Astrocyte (in vitro differentiated cells and primary cell): ENCODE measurements at places on chromosomes 1 and 21. TPM values are rescaled to one million over a fixed set of nuclear protein-coding genes. Genes with fewer than 3 reads are reported as not detected.

Gene CREG1
- total RNA-seq: 34.6 and 36.0 TPM in 2 replicates

Gene DOCK7
- 68.7 and 71.2 TPM in 2 replicates for total RNA-seq

Gene WDR64
- not detected in 2 replicates for total RNA-seq

Gene KRTAP21-3
- total RNA-seq: not detected in 2 replicates

Gene CD1E
- total RNA-seq: not detected in 2 replicates

Gene ATP1A4
- not detected in 2 replicates for total RNA-seq

Gene THEM5
- total RNA-seq: not detected in 2 replicates

Gene IFT25
- total RNA-seq: 25.7 and 29.4 TPM in 2 replicates

Gene TENT5C
- 0.70 and 0.77 TPM in 2 replicates for total RNA-seq

Gene ZMYM4
- total RNA-seq: 57.6 and 65.5 TPM in 2 replicates

DNA sequence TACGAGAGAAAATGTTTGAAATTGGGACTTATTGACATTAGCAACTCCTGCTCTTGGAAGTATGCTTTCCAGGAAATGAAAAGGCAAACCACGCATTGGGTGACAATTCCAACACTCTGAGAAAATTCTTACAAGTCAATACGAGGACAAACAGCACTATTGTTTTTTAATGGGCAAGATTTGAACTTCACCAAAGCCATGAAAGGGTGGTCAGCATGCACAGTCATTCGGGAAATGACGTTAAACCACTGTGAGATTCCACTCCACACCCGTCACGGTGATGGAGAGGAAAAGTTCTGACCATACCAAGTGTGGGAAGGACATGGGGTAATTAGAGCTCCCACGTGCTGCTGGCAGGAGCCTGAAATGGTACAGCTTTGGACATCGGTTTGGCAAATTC lies 12.2 kb upstream of the PRXL2B start:
- H3K36me3 ChIP-seq: no peaks in the 10 kb centered on the region
- H3K4me3 ChIP-seq: no peak overlapping the region
- no peak for DNase-seq
- H3K27ac ChIP-seq: no peak overlapping the region
- H3K4me1 ChIP-seq: peaks cover 3% of the 10 kb centered on the region

- no peak for DNase-seq
- no peak overlapping the region for H3K4me3 ChIP-seq
- peaks cover 5% of the 10 kb centered on the region for H3K4me1 ChIP-seq
- no peak overlapping the region for H3K27ac ChIP-seq
- no peaks in the 10 kb centered on the region for H3K27me3 ChIP-seq
Measured at GRCh38 chr1:205001162-205001561, 41.9 kb upstream of the CNTN2 start.

- no peaks in the 10 kb centered on the region for H3K27me3 ChIP-seq
- H3K4me1 ChIP-seq: peaks cover 7% of the 10 kb centered on the region
- peaks cover 2% of the 10 kb centered on the region for H3K36me3 ChIP-seq
- H3K4me3 ChIP-seq: no peak overlapping the region
- no peak overlapping the region for H3K27ac ChIP-seq
Measured at GRCh38 chr1:28392027-28392652, 22.6 kb downstream of the PHACTR4 start.

DNA sequence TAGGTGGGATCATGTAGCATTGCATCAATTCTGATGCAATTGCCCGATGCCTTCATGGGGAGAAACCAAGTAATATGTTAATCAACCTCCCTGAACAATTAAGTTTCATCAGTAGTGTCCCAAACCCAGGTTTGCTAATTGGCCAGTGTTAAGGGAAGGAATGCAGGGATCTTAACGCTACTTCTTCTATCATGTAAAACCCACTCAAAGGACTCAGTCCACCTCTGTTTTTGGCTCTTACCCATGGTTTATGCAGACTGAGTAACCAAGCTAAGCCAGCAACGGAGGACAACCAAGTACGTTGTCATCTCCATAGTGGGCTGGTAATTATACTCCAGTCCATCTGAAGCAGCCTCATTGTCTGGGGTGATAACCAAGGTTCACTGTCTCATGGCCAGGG lies 203.0 kb upstream of the FMN2 start:
- no peaks in the 10 kb centered on the region for H3K27me3 ChIP-seq
- H3K27ac ChIP-seq: no peak overlapping the region
- H3K4me3 ChIP-seq: no peak overlapping the region
- no peaks in the 10 kb centered on the region for H3K36me3 ChIP-seq

DNA sequence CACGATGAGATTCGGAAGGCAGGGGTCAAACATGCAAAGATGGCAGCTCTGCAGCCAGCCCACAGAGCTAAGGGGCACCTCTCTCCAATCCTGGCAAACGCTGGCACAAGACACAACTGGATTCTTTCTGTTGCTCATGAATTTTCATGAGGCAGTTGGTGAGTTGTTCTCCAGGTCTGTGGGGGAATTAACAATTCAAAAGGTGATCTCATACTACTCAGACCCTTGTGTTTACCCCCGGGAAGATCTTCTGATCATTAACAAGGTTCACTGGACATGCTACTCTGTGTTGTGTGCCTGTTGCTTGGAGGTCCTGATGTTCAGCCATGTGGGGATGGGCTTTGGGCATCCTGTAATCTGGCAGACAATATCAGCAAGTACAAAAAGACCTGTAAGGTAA lies 128.9 kb downstream of the HHAT start:
- no peak overlapping the region for H3K4me3 ChIP-seq
- H3K27me3 ChIP-seq: no peaks in the 10 kb centered on the region
- DNase-seq: no peak
- no peak overlapping the region for H3K27ac ChIP-seq
- no peaks in the 10 kb centered on the region for H3K4me1 ChIP-seq
- H3K36me3 ChIP-seq: no peaks in the 10 kb centered on the region

DNA sequence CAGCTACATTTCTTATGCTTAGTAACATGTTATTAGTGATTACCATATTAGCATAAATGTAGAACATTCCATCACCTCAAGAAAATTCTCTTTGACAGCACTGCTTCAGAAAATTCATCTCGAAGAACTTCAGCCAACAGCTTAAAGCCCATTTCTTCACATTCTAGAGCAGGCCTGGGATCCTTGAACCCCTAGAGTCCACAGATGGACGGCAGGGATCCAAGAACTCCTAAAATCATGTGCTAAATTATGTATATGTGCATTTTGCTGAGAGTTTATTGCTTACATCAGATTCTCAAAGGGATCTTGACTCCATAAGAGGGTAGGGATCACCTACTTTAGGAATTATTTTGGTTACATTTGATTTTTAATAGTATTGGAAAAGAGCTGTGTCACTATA lies 76.2 kb upstream of the TEKT2 start:
- no peak overlapping the region for H3K4me3 ChIP-seq
- H3K27ac ChIP-seq: peak overlapping the region; percentile 47

- H3K27ac ChIP-seq: no peak overlapping the region
- H3K4me1 ChIP-seq: peaks cover 17% of the 10 kb centered on the region
- H3K4me3 ChIP-seq: peak overlapping the region; percentile 64
- no peaks in the 10 kb centered on the region for H3K36me3 ChIP-seq
- H3K27me3 ChIP-seq: peaks cover 7% of the 10 kb centered on the region
- no peak for DNase-seq
Measured at GRCh38 chr1:200891774-200892157, 2.9 kb upstream of the INAVA start.

DNA sequence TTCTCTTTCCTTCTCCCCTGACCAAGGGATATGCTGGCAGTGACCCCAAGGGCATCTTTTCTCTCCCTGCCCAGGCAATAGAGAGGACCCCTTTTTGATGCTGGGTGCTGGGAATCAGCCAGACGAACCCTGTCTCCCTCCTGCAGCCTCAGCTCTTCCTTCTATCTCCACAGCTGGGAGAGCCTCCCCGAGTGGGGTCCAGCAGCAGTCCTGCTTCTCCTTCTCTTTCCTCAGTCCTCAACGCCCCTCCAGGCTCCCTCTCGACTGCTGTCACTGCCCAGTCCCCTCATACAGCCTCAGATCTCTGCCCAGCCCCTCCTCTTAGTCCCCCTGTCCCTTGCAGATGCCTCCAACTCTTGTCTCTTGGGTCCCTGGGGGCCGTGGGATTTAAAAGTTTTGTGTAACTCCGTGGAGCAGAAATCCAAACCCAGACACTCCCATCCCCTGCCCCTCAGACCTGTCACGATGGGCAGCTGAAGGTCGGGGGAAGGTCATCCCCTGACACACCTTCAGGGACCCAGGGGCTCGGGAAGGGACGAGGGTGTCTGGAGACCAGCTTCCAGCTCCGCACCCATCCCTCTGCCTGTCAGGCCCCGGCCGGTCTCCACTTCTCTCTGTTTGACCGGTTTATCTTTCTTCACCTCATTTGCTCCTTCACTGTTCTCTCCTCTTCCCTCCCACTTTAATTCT lies 5.8 kb upstream of the ETV3L start:
- no peaks in the 10 kb centered on the region for H3K36me3 ChIP-seq
- peak overlapping the region; percentile 88 for H3K27ac ChIP-seq
- no peaks in the 10 kb centered on the region for H3K27me3 ChIP-seq
- no peak for DNase-seq
